Activated naive CD4-positive, alpha-beta T cell (primary cell): ENCODE measurements at places on chromosomes 7 and 10.

- no peak for DNase-seq
Observed at GRCh38 chr10:8312079-8312478, 257.6 kb downstream of the GATA3 start.

GRCh38 chr10:98196985-98197384, 62.5 kb downstream of the R3HCC1L start:
- no peak for DNase-seq

DNA sequence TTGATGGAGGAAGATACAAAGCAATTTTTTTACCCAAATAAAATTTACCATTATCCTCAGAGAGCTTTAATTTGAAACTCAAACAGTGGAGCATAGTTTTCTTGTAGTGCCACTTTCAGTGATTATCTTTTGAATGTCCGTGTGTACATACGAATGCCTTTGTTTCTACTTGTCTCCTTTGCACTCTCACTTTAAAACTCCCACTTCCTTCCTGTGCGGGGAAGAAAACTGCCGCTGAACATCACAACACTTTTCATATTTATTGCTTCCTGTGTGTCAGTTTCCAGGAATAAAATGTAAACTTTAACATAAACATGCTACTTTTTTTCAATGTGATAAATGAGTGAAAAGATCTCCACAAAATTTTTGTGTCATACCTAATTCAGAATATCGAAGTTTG, 102.4 kb downstream of the SEMA3A start:
- no peak for DNase-seq

DNA sequence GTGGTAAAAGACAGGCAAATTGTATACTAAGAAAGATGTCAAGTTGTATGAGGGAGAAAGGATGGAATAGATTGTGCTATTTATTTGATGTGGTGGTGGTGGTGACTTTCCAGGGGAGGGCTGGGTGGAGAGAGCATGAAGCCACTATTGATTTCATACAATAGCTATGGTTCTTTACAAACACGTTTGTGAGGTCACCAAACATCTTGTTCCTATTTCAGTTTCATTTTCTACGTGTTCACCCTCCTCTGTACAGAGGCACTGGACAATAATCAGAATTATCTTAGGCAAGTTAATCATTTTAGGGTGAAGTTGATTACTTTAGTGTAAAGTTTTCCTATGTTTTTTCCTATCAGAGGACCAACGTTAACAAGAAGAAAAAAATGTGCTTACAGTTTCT, 10.3 kb upstream of the CNTNAP2 start:
- no peak for DNase-seq

GRCh38 chr10:126252884-126253610, 135.2 kb downstream of the ADAM12 start:
- no peak for DNase-seq

DNA sequence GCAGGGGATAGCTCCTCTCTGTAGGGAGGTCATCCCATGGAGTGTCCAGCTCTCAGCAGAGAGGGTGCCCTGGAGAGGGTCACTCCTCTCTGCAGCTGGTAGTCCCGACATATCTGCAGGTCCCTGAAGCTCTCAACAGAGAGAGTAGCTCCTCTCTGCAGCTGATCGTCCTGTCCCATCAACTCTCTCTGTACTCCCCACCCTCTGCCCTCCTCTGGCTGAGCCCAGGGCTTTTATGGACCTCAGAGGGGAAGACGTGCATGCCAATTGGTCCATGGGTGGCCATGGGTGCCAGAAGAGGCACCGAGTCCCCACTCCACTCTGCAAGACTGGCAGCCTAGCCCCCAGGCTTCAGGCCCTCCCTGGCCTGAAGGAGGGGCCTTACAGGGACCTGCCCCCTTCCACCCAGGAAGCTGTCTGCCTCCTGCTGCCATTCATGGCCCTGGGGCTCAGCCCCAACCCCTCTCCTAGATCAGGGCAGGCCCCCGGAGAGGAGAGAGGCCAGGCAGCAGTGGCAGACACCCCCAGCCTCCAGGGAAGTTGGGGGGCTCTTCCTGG, 9.0 kb upstream of the BLVRA start:
- no peak for DNase-seq

DNA sequence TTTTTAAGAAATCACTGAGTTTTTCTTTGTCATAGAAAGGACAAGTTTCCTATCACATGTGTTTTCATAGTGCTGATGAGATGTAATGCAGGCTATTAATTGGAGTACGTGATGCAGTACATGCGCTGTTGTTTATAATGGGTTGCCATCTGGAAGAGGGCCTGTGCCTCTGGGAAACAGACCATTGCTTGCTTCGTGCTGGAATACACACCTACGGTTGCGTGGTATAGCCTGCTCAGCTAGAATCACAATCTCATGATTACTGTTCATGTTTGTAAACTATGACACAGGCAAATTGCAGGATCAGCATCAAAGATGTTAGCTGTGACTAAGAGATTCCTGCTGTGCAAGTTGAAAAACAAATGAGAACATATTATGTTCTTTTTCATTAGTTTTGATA, 107.2 kb upstream of the STEAP1B start:
- DNase-seq, result no peak

- DNase-seq, result no peak
Observed at GRCh38 chr7:157652161-157652953, 315.6 kb downstream of the DNAJB6 start.

DNA sequence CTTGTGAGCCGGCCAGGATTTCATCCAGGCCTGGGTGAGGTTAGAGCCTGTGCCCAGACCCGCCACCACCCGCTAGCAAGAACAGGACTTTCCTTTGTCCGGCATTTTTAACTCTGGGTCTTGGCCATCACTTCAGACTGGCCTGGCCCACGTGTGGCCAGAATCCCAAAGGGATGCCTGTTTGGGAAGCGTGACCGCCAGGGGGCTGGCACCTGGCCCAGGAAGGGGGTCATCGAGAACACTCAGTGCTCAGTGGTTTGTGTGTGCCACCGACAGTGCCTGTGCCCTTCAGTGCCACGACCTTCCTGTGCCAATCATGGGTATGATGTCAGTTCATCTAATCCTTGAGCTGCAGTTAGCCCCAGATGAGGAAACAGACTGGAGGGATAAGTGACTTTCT, 85.0 kb downstream of the ZMIZ1 start:
- DNase-seq, result no peak

DNA sequence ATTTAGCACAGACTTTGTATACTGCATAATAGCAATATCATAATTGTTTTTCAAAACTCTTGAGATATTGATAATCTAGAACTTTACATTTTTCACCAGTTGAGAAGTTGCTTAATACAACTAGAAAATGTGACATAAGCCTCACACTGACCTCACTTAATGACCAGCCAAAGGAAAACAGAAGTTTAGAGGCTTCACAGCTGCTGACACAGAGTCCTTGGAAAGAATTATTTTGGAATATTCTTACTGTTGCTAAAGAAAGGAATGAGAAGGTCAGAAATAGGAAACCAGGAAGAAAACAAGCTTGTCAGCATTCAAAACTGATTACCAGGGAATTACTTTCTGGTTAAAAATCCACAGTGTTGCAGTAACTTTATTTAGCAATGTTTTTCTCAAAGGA, 35.5 kb upstream of the WASL start:
- DNase-seq, result no peak

DNA sequence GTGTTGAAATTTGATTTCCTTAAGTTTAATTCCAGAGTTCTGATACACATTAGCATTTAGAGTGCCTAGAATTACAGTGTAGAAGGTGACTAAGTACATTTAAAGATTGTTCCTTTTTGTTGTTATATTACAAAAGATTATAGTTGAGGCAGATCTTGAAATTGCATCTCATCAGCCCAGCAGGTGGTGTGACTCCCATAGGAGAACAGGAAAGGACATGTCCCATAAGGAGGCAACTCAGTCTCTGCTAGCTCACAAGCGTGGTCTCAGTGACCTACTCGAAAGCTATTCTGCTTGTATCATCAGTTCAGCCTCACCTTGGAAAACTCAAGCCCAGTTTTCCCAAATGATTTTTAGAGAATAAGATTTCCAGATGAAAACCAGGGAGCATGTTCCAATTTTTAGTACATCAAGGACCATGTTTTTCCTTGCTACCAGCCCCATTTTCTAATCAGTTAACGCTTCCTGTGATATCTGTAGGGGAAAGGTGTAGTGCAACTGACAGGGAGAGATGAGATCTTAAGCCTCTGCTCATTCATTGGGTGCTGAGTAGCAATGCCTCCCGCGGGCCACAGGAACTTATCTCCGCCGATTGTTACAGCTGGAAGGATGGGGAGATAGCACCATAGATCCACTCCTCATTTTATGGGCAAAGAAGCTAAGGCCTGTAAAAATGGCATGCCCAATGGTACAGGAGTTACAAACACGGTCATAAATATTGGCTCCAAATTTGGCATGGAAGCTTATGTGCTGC, 1.1 kb upstream of the GNAI1 start:
- DNase-seq, result no peak

GRCh38 chr7:4108951-4109350, 573.1 kb upstream of the FOXK1 start:
- no peak for DNase-seq

DNA sequence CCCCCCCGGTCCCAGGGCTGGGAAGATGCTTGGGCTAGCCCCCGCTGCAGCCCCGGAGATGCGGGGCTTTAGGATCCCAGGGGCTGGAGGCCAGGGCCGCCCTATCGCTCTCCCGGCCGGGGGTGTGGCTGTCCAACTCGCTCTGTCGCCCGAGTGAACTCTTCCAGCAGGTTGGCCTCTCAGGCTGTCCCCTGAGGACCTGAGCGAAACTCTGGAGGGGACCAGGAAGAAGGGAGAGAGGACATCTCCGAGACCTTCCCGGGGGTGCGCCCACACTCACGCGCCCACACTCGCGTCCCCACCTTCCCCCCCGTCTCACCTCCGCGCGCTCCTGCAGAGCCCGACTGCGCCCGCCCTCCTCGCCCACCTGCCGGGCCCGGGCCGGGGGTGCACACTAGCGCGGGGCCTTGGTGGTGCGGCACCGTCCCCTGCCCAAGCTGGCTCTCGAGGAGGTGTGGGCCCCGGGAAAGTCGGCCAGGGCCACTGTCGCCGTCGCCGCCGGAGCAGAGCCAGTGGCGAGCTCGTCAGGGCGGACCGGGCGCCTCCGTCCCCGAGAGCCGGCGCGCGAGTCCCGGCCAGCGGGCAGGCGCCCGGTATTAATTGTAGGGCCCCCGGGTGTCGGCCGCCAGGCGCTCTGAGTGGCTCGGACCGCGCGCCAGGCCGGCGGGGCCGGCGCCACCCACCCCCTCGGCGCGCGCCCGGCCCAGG, 101.7 kb upstream of the SVIL start:
- peak; percentile 9 for DNase-seq

GRCh38 chr7:86320889-86321288, 322.8 kb upstream of the GRM3 start:
- DNase-seq, result no peak

DNA sequence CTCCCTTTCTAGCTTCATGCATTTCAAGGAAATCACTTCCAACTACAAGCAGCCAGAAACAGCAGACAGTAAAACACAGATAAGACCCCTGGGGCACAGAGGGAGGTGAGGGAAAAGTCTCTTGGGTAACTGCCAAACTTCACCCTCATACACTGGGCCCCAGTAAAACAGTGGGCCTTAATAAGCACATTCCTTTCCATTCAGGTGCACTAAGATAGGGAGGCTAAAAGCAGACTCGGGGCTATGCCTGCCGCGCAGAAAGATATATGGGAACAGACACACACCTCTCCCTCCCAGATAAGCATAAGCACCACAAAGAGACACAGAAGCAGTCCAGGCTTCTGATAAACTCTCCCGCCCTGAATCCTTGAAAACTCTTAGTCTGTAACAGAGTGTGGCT, 117.0 kb downstream of the TYW1B start:
- no peak for DNase-seq

DNA sequence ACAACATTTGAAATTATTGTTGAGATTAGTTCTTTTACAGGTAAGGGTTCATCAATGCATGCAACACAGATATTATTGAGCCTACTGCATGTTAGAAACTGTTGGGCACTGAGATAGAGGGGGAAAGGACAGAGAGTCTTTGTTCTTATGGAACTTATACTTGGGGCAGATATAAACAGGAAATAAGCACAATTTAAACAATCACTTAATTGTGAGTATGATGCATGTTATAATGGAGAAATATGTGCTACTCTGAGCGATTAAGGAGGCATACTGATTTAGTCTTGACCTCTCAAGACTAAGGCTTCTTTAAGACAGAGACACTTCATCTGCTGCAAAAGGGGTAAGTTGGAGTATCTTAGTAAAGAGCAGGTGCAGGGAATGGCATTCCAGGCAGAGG, 593.3 kb downstream of the CCSER2 start:
- no peak for DNase-seq

DNA sequence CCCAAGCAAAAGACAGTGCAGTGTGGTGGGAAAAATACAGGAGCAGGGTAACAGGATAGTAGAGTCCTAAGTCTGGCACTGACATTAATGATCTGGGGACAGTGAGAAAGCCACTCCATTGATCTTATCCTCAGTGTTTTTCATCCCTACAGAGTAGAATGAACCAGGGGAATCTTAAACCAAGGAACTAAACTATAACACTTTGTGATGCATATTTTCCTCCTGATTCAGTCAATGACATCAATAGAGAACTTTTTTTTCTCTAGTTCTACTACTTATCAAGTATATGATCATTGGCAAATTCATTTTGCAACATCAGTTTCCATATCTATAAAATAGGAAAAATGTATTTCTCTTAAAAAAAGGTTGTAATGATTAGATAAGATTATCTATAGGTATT, 151.1 kb downstream of the TMEM26 start:
- DNase-seq, result no peak

GRCh38 chr10:127158662-127159061, 37.7 kb downstream of the INSYN2A start:
- DNase-seq, result no peak

- no peak for DNase-seq
Observed at GRCh38 chr7:111561654-111561903, 713 bp downstream of the IMMP2L start.

DNA sequence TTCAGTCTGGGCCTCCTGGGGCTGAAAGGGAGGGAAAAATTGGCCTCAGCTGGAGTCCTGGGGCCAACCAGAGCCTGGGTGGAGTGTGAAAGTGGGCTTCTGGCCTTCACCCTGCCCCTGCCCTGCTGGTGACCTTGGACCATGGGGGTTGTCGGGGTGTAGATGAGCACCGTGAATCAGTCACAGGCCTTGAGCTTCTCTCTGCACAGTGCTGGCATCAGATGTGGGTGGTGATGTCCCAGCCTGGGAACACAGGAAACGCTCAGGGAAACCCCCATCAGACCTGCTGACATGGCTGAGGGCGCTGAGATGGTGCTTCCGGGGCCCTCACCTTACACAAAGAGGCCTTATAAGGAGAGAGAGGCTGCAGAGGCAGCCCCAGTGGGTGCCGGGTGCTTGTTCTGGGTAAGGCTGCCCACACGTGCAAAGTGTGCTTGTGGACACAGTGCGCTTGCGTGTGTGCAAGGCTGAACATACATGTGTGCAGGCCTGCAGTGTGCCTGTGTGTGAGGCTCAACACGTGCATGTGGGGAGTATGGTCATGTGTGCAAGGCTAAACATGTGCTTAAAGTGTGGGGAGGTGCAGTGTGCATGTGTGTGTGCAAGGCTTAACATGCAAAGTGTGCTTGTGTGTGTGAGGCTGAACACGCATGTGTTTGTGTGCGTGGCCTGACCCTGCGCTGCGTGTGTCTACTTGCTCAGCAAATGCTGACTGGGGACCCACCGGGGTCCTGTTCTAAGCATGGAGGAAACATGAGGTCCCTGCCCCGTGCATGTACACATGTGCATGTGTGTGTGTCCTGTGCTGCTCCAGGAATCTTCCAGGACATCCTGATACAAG, 6.5 kb downstream of the ARPC1B start:
- peak; percentile 58 for DNase-seq

- no peak for DNase-seq
Observed at GRCh38 chr10:45421221-45422097, 47.4 kb downstream of the ALOX5 start.

GRCh38 chr10:16886031-16886430, 68.8 kb upstream of the RSU1 start:
- no peak for DNase-seq

GRCh38 chr7:4067874-4068273, 614.2 kb upstream of the FOXK1 start:
- DNase-seq, result no peak
